ENCODE measurements at places on chromosomes 2 and 18.

GRCh38 chr18:46856973-46857372 lies 60.3 kb downstream of the PIAS2 start:
- DNase-seq, result no peak

DNA sequence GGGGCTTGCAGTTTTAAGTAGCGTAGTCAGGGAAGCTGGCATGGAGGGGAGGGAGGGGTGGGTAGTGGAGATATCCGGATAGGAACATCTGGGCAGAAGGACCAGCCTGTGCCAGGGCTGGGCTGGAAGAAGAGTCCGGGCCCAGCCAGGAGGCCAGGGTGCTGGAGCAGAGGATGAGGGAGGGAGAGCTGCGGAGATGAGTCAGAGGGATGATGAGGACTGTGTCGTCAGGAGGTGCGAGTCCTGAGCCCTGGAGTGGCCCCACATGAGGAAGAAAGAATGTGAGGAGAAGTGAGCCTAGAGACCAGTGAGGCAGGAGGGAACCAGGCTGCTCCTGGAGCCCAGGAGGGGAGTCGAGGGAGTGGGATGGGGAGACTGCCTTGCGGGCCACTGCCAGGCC lies 82.4 kb downstream of the CTIF start:
- no peak for DNase-seq

DNA sequence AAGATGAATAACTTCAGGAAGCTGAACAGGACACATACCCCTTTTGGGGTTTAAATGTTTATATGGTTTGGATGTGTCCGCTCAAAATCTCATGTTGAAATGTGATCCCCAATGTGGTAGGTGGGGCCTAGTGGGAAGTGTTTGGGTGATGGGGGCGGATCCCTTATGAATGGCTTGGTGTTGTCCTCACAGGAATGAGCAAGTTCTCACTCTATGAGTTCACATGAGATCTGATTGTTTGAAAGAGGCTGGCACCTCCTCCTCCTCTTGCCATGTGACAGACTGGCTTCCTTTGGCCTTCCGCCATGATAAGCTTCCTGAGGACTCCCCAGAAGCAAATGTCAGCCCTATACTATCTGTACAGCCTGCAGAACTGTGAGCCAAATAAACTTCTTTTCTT lies 88.6 kb upstream of the ZNF532 start:
- no peak for DNase-seq

- DNase-seq, result no peak
Measured at GRCh38 chr2:36277146-36277808, 78.3 kb upstream of the CRIM1 start.

GRCh38 chr2:194826241-194826640 lies 830.8 kb upstream of the SLC39A10 start:
- DNase-seq, result no peak

GRCh38 chr2:218325566-218326160 lies 31.0 kb upstream of the CATIP start:
- DNase-seq, result no peak

- DNase-seq, result no peak
Measured at GRCh38 chr2:104163611-104164130, 690.2 kb upstream of the POU3F3 start.

- DNase-seq, result no peak
Measured at GRCh38 chr18:26461405-26461804, 86.9 kb downstream of the KCTD1 start.

- DNase-seq, result no peak
Measured at GRCh38 chr2:85168942-85169341, 35.8 kb downstream of the TCF7L1 start.
